ENCODE measurements at places on chromosomes 3 and 15. TPM values are rescaled to one million over a fixed set of nuclear protein-coding genes. Genes with fewer than 3 reads are reported as not detected.
A peak's percentile ranks its signal among the peaks of the same experiment; 100 is the strongest.

Gene PIGX
- 19.3 TPM for total RNA-seq

Gene GPR160
- total RNA-seq: 2.3 TPM

Gene NPRL2
- 21.0 TPM for total RNA-seq

Gene CCDC13
- total RNA-seq: 1.5 TPM

Gene GLDN
- total RNA-seq: 26.0 TPM

Gene CHRM5
- not detected for total RNA-seq

Gene IGSF11
- not detected for total RNA-seq

Gene EFCC1
- total RNA-seq: 1.4 TPM

Gene FAM81A
- 0.71 TPM for total RNA-seq

Gene LRTM1
- total RNA-seq: not detected

Gene FAM43A
- 10.3 TPM for total RNA-seq

GRCh38 chr3:157133434-157134320 lies 26.3 kb downstream of the CCNL1 start:
- H3K4me3 ChIP-seq: no peak overlapping the region
- no peaks in the 10 kb centered on the region for H3K27me3 ChIP-seq
- DNase-seq: no peak
- peak overlapping the region; percentile 62 for H3K27ac ChIP-seq
- peaks cover 80% of the 10 kb centered on the region for H3K4me1 ChIP-seq
- H3K36me3 ChIP-seq: no peaks in the 10 kb centered on the region

- H3K36me3 ChIP-seq: no peaks in the 10 kb centered on the region
- H3K4me3 ChIP-seq: no peak overlapping the region
- no peak for DNase-seq
Observed at GRCh38 chr3:14962762-14963161, 15.4 kb downstream of the NR2C2 start.

DNA sequence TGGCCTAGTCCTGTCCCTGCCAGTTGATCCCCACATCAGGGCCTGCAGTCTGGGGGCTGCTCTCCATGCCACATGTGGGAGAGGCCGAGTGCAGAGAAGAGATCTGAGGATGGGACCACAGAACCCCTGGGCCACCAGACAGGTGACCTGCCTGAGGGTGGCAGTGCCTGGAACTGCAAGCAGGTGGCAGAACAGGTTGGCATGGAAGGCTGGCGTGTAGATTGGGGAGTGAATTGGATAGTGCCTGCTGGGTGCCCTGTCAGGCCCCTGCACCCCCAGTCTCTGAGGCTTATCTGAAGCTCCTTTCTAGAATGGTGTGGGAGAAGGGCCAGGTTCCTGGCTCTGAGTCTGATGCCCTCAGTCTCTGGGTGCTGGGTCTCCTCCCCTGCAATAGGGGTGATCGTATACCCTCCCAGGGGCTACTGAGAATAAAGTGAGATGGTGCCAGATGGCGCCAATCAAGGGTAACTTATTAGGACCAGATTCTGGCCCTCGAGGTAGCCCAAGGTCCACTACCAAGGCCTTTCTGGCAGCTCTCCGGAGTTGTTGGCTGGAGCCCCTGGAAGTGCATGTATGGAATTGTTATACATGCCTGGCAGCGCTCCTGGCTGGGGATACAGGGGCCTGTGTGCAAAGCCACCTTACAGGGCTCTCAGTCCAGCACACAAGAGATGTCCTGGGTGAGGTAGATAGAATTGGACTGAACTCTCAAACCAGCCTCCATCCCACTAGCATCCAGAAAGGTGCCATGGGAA lies 15.7 kb downstream of the C3orf18 start:
- no peaks in the 10 kb centered on the region for H3K36me3 ChIP-seq
- DNase-seq: no peak
- H3K27ac ChIP-seq: no peak overlapping the region
- H3K4me3 ChIP-seq: no peak overlapping the region

DNA sequence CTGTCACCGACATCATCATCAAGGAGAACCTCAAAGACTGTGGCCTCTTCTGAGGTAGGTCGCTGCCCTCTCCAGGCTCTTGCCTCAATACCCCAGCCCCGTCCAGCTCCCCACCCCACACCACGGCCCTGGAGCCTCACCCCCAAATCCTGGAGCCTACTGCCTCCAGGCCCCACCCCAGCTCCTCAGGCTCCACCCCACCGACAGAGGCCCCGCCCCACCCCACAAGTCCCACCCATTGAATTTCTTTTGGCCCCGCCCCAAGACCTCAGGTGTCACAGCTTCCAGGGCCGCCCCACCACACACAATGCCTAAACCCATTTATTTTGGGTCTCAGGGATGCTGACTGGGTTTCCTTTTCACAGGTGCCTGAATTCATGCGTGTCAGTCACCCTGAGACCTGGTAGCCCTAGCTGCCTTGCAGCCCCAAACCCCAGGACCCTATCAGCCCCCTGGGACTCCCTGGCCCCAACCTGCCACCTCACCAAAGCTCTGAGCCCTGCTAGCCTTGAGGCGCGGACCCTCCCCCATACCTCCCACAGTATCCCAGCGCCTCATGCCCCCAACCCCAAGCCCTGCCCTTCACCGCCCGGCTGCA lies 3.6 kb downstream of the GNAT1 start:
- no peak overlapping the region for H3K27ac ChIP-seq
- no peaks in the 10 kb centered on the region for H3K27me3 ChIP-seq
- DNase-seq: no peak
- peak overlapping the region; percentile 35 for H3K4me3 ChIP-seq

- H3K4me3 ChIP-seq: no peak overlapping the region
- no peak for DNase-seq
- H3K36me3 ChIP-seq: no peaks in the 10 kb centered on the region
- H3K27me3 ChIP-seq: no peaks in the 10 kb centered on the region
- no peak overlapping the region for H3K27ac ChIP-seq
- no peaks in the 10 kb centered on the region for H3K4me1 ChIP-seq
Observed at GRCh38 chr3:31997500-31997899, 15.9 kb downstream of the ZNF860 start.

GRCh38 chr3:178086144-178086825 lies 450.0 kb upstream of the KCNMB2 start:
- H3K4me1 ChIP-seq: peaks cover 30% of the 10 kb centered on the region
- H3K27ac ChIP-seq: no peak overlapping the region
- no peak for DNase-seq
- no peaks in the 10 kb centered on the region for H3K36me3 ChIP-seq
- no peak overlapping the region for H3K4me3 ChIP-seq

- H3K27ac ChIP-seq: no peak overlapping the region
- no peaks in the 10 kb centered on the region for H3K36me3 ChIP-seq
- H3K27me3 ChIP-seq: no peaks in the 10 kb centered on the region
- H3K4me1 ChIP-seq: no peaks in the 10 kb centered on the region
- no peak overlapping the region for H3K4me3 ChIP-seq
Observed at GRCh38 chr15:29857221-29857789, 35.0 kb upstream of the TJP1 start.

DNA sequence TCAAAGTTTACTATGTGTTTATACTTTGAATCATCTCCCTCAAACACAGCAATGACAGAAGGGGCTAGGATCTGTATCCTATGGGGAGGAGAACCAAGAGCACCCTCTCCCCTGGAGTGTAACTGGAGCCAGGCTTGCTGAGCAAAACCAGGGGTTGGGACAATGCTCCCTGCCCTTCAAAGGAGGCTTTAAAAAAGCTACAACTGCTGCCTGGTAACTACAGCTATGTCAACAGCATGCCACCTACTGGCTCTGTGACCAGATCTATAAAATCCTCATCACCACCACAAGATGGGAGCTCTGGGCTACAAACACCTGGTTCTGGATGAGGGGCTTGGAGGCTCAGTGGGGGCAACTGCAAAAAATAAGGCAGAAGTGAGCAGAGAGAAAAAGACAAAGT lies 61.9 kb downstream of the ANO10 start:
- H3K27ac ChIP-seq: no peak overlapping the region
- no peaks in the 10 kb centered on the region for H3K27me3 ChIP-seq
- DNase-seq: no peak
- H3K4me3 ChIP-seq: no peak overlapping the region
- no peaks in the 10 kb centered on the region for H3K4me1 ChIP-seq

DNA sequence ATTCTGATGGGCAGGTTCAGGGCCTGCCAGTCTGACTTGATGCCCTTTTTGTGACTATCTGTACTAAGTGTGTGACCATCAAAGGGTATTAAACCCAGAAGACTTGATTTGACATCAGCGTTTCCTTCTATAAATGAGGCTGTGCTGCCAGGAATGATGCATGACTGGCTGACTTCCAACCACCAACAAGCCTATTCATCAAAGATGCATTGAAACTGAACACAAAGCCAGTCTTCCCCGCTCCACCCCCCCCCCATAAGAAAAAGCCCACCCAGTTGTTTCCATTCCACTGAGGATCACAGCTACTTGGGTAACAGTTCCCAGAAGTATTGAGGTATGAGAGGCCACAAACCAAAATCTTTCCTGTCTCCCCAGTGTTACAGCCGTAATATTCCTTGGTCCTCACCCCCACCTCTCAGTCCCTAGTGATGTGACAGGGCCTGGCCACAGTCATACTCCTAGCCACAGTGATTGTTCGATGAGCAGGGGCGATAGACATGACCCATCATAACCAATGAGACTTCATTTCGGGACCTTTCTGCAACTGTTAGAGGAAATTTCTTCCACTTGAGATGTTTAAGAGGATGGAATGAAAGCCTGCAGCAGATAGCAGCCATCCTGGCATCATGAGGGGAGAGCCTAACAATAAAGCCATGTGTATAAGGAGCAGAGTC lies 22.6 kb downstream of the SH3BP5 start:
- no peaks in the 10 kb centered on the region for H3K36me3 ChIP-seq
- no peak overlapping the region for H3K27ac ChIP-seq
- no peaks in the 10 kb centered on the region for H3K27me3 ChIP-seq
- H3K4me1 ChIP-seq: peaks cover 40% of the 10 kb centered on the region
- H3K4me3 ChIP-seq: no peak overlapping the region

DNA sequence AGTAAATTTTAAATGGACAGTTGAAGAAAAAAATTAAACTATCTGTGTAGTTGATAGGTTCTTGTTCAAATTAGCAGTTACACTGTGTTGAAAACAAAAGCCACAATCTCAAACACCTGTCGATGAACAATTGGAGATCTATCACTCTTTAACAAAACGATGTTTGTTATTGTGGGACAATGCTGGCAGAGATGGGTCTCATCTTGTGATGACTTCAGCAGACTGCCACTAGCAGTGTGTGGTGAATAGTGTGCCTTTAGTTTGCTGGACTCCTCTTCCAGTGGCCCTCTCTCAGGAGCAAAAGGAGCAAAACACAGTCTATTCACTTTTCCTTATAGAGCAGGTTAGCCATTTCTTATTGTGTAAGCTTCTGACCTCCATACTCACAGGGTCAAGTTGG lies 14.7 kb upstream of the TRIM59 start:
- no peak overlapping the region for H3K27ac ChIP-seq
- no peak overlapping the region for H3K4me3 ChIP-seq
- no peaks in the 10 kb centered on the region for H3K4me1 ChIP-seq
- no peaks in the 10 kb centered on the region for H3K27me3 ChIP-seq
- no peaks in the 10 kb centered on the region for H3K36me3 ChIP-seq
- DNase-seq: no peak

DNA sequence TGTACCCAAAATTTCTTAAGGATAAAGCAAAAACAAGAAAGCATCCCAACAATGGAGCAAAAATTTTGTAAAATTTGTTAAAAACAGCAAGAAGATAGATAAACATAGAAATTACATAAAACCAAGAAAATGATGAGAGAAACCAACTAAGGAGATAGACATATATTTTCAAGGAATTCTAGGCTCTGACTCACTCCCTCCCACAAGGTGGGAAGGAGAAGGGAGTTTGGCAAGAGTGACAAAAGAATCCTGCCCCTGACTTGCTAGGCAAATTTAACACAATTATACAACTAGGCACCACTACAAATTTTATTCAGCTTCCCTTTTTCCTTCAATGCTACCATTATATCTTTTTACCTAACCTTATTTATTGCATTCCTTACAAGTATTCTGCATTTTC lies 70.9 kb downstream of the MYO9A start:
- no peaks in the 10 kb centered on the region for H3K27me3 ChIP-seq
- H3K4me3 ChIP-seq: no peak overlapping the region
- H3K27ac ChIP-seq: no peak overlapping the region
- no peak for DNase-seq
- H3K36me3 ChIP-seq: peaks cover 7% of the 10 kb centered on the region
- peaks cover 24% of the 10 kb centered on the region for H3K4me1 ChIP-seq

DNA sequence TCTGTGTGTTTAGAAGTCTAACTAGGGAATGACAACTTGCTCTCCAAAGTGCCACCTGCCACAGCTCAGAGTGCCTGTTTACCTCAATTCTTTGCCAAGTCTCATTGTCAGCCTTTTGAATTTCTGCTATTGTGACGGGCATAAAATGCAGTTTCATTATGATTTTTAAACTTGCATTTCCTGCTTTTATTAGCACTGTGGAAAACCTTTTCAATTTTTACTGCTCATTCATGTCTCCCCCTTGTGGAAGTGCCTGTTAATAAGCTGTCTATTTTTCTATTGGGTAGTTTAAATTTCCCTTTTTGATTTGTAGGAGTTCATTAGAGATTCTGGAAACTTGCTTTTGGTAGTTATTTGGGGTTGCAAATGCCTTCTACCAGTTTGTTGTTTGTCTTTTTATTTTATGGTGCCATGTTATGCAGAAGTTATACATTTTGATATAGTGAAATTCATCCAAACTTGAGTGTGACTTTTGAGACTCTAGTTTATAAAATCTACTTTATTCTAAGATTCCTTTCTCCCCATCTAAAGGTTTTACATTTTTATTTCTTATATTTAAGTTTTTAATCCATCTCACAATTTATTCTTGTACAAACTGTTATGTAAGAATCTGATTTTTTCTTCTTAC lies 53.9 kb upstream of the FRMD4B start:
- H3K27me3 ChIP-seq: no peaks in the 10 kb centered on the region
- H3K4me3 ChIP-seq: peak overlapping the region; percentile 24
- peaks cover 7% of the 10 kb centered on the region for H3K4me1 ChIP-seq
- DNase-seq: no peak
- H3K36me3 ChIP-seq: no peaks in the 10 kb centered on the region
- H3K27ac ChIP-seq: no peak overlapping the region

- H3K27me3 ChIP-seq: no peaks in the 10 kb centered on the region
- no peak overlapping the region for H3K27ac ChIP-seq
- no peak for DNase-seq
- no peaks in the 10 kb centered on the region for H3K36me3 ChIP-seq
Observed at GRCh38 chr15:69951898-69952555, 145.7 kb downstream of the TLE3 start.

- no peak overlapping the region for H3K27ac ChIP-seq
- H3K36me3 ChIP-seq: no peaks in the 10 kb centered on the region
- no peak overlapping the region for H3K4me3 ChIP-seq
- no peaks in the 10 kb centered on the region for H3K27me3 ChIP-seq
- DNase-seq: no peak
- no peaks in the 10 kb centered on the region for H3K4me1 ChIP-seq
Observed at GRCh38 chr3:64056606-64057180, 33.4 kb upstream of the PSMD6 start.

- H3K4me3 ChIP-seq: no peak overlapping the region
- H3K4me1 ChIP-seq: peaks cover 6% of the 10 kb centered on the region
- no peaks in the 10 kb centered on the region for H3K36me3 ChIP-seq
- H3K27ac ChIP-seq: no peak overlapping the region
Observed at GRCh38 chr3:177611752-177612334, 414.6 kb upstream of the TBL1XR1 start.

- no peak for DNase-seq
- peaks cover 42% of the 10 kb centered on the region for H3K36me3 ChIP-seq
- no peaks in the 10 kb centered on the region for H3K4me1 ChIP-seq
- H3K27ac ChIP-seq: no peak overlapping the region
Observed at GRCh38 chr3:154304116-154304786, 20.0 kb downstream of the DHX36 start.
